ENCODE measurements at places on chromosomes 2 and 18.

DNA sequence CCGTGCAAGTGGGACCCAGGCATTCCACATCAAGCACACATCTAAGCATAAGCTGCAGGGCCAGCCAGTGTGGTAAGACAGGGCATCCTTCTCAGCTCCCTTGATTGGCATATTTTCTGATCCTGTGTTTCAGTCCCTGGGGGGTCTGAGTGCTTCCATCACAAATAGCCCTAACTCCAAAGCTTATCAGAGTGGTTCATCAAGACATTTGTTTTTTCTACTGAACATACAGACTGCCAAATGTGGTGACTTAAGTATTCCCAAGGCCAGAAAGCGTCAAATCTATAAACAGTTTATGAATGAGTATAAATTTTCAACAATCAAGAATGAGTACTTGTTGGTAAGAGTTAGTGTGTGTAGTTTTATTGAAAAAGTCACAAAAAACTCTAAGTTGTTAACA lies 18.8 kb downstream of the SPRED2 start:
- DNase-seq: no peak

DNA sequence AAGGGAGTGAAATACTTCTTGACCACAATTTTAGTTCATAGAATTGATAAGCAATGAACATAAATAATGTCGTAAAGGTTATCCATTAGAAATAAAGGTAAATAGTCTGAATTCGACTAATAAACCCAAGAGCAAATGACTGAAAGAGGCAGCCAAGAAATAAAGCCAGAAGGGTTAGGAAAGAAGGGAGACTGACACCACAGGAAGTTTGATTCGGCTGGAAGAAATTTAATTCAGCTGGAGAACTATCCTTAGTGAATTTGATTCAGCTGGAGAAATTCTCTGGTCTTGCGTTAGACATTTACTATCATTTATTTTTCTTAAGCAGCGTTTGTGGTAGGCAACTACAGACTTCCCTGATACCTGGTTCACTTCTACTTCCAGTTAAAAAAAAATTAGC lies 429.6 kb downstream of the PID1 start:
- no peak for DNase-seq

DNA sequence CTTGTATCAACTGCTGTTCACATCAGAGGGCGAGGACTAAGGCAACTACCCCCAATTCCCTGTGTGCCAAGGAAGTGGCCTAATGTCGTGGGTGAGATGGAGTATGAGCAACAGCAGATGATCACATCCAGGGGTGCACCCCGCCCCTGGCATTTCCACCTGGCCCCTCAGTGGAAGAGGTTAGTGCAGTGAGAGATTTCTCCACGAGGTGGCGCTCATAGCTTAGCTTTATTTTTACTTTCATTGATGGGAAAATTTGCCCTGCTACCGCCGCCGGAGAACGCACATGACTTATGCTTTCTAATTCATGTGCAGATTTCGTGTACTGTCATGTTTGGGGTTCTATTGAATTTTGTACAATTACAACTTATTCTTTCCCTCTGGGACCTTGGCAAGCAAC lies 470.6 kb upstream of the MEX3C start:
- peak; percentile 2 for DNase-seq

- no peak for DNase-seq
Measured at GRCh38 chr2:151669585-151670081, 64.6 kb downstream of the NEB start.

DNA sequence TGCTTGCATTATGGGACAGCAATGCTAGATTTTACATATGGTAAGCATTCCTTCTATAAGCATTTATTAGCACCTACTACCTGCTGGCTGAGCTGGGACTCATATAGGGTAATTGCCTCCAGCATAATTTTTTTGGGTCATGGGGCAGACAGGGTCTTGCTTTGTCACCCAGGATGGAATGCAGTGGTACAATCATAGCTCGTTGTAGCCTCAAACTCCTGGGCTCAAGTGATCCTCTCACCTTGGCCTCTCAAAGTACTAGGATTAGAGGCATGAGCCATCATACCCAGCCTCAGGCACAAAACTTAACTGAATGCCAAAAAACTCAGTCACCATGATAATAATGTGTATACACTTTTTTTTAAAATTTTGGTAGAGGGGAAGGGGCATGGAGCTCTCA lies 35.3 kb downstream of the TMEM237 start:
- no peak for DNase-seq

GRCh38 chr2:28137221-28137620 lies 246.7 kb downstream of the BABAM2 start:
- no peak for DNase-seq

- no peak for DNase-seq
Measured at GRCh38 chr2:239056611-239057010, 208.7 kb downstream of the TWIST2 start.

DNA sequence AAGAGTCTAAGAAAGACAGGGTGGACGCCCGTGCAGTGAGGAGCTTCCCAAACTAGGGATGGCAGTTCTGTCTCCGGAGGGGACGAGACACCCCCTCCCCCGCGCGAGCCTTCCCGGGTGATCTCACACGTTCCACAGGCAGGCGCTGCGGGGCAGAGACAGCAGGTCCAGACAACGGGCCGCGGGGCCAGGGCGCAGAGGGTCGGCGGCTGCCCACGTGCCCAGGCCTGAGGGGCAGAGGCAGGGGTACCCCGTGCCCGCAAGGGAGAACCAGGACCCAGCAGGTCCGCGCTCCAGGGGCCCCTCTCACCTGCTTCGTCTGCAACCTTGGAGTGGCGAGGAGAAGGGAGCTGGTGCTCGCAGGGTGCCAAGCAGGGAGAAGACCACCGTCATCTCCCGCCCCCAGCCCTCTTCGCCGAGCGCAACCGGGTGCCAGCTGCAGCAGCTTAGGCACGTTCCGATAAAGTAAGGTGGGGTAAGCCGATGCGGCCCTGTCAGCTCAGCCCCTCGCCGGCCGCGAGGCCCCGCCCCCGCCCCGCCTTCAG lies at the start of gene GPR155:
TSS of gene GPR155 (minus strand) at position 467 of the 545 bp plus-strand sequence. CDS start 5,073 bp downstream, outside the sequence.
- peak; percentile 20 for DNase-seq

GRCh38 chr2:75597949-75598348 lies 37.2 kb upstream of the EVA1A start:
- no peak for DNase-seq

GRCh38 chr18:47893939-47894699 lies 36.3 kb downstream of the SMAD2 start:
- no peak for DNase-seq

- DNase-seq: no peak
Measured at GRCh38 chr2:1567556-1568344, 154.5 kb downstream of the TPO start.

GRCh38 chr18:69432847-69433246 lies 32.2 kb downstream of the DOK6 start:
- DNase-seq: no peak

DNA sequence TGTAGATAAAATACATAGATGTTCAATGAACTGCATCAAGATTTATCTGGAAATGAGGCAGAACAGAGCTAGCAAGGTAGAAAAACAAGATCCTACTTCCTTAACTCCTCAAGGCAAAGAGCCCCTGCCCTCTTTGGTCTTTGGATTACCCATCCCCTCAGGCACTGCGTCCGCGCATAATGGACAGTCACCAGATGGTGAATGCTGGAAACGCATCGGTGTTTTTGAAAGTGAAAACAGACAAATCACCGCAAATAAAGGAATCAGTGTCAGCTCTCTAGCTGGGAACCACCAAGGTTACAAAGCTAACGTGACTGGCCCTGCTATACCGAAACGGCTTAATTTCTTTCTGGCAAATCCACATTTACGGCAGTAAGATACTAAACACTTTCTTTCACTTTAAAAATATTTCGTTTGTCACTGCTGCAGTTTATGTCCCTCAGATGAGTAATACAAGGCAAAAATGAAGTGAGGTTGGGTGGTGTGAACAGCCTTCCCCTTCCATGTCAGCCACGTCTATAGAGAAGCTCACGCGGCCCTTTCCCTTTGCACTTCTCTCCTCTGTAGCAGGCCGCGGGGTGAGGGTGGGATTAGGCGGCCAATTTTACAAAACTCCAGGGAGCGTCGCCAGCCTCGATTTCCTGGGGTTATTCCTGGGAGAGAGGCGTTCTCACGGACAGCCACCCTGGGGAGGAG lies 627 bp upstream of the GALR1 start:
- DNase-seq: no peak

DNA sequence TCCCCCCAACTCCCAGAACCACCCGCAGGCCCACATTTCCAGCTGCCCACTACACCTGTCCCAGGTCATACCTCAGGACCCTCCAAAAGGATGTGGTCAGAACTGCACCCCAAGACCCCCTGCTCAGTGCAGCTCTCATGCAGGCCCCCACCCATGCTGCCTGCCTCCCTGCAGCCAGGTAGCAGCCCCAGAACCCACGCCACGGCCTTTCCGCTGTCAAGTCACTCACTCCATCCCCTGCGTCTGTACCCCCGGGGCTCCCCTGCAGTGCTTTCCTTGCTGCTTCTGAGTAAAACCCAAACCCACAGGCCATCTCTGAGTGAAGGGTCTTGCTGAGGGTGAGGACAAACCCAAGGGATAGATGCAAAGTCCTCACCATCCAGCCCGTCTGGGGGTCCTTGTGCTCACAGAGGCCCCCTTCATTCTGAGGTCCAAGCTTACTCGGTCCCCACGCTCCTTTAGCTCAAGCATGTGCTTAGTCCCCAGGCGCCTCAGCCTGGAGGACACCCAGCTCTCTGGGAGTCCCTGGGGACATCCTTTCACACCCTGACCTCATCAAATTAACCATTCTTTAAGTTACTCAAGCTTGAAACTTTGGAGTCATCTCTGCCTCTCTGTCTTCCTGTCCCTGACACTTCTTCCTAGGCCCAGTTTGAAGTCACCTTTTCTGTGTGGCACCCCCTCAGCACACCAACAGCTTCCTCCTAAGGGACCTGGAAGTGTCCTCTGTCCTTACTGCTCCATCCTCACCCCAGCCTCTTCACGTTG lies 130.1 kb downstream of the SMAD7 start:
- DNase-seq: no peak

GRCh38 chr2:203097735-203098134 lies 83.1 kb downstream of the NBEAL1 start:
- DNase-seq: no peak

DNA sequence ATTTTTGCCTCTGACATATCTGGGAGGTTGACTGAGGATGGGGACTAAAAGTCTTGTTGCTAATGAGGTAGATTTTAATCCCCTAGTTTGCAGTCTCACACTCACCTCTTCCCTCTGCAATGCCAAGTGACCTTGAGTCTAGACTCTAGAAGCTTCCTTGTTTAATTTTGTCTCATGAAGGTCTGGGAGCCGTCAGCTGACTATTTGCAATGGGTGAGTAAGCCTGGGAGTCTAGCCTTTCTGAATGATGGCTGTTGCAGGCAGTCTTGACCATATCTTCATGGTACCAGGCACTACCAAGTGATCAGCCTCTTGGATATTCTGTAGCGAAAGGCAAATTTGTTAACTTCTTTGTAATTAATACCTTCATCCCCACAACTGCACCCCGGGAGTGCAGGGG lies 61.2 kb downstream of the ARHGAP15 start:
- DNase-seq: no peak

- no peak for DNase-seq
Measured at GRCh38 chr2:162242586-162243280, 512 bp downstream of the FAP start.

- no peak for DNase-seq
Measured at GRCh38 chr2:13515254-13515653, 798.5 kb downstream of the TRIB2 start.

DNA sequence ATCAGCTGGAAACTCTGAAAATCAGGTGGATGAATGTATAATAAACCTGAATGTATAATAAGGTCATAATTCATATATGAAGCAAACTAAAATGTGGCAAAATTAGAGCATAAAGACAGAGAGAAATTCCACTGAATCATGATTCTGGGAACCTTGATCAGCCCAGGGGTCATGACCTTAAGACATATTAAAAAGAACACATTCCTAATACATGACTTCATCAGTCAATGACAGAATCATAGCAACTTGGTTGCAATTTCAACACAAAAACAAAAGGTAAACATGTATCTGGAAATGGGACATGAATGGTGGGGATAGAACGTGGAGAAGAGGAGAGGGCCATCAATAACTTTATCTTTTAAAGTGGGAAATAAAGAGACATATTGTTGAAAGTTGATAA lies 17.6 kb downstream of the AFF3 start:
- no peak for DNase-seq

DNA sequence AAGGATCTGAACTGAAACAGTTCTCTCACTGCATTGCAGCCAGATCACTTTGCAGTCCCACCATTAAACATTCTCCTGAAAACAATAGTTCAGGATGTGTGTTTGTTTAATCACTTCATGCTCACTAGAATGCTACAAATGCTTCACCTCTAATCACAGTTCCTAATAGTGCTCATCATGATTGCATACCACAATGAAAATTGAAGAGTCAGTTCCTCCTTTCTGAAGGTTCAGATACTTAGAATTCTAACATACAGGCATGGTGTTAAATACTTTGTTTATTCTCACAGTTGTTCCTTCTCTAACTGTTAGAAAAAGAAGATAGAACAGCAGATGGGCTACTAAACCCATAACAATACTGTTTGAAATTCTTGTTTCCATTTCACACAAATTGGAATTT lies 622.3 kb upstream of the ACVR2A start:
- DNase-seq: no peak

DNA sequence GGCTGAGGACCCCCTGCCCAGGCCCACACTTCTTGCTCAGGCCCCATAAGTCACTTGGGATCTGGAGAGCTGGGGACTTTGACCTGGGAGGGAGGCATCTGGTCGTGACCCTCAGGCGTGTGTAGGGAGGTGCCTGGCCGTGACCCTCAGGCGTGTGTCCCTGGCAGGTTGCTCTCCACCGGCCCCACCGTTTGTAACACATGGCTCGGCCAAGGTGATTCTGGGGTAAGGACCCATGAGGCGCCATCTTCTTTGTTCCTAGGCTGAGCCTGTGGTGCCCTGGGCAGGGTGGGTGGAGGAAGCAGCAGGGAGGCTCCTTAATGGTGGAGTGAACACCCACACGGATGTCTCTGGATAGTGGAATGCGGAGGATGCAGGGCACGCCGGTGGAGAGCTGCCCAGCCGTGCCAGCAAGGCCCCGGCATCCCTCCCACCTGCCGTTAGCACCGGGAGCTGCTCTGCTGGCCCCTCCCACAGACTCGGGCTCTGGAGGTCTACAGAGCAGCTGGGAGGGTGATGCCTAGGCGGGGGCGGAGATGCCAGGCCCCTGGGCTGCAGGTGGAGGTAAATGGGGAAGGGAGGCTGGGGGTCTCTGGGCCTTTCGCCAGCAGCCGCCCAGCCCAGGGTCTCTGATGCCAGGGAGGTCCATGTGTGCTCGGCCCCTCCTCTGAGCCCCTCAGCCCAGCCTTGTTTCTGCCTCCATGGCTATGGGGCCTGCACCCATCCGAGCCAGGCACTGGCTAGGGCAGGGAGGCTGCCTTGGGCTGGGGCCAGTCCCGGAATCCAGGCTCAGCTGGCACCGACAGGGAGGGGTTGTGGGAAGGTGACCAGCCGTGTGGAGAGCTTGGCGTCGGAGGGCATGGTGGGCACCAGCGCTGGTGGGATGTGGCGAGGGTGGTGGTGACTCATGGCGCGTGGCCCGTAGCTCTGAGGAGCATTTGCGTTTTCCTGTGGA lies 1.1 kb upstream of the GAL3ST2 start:
- DNase-seq: no peak

DNA sequence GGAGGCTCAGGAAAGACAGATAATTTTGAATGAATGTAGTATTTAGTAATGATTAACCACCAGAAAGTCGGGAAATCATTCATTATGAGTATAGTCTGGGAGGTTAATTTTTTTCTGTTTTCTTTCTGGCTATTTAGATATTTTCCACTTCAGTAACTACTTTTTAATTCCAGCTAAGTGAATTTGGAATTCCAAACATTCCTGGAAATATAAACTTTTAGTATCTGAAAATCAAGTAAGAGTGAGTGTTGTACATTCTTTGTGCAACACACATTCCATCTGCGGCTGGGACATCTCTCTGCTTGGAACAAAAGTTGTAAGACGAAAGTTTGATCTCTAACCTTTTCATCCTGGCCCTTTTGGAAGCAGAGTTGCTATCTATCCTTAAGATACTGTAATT lies 275.7 kb upstream of the SPRED2 start:
- DNase-seq: no peak
